ENCODE measurements at places on chromosomes 5 and 9.

DNA sequence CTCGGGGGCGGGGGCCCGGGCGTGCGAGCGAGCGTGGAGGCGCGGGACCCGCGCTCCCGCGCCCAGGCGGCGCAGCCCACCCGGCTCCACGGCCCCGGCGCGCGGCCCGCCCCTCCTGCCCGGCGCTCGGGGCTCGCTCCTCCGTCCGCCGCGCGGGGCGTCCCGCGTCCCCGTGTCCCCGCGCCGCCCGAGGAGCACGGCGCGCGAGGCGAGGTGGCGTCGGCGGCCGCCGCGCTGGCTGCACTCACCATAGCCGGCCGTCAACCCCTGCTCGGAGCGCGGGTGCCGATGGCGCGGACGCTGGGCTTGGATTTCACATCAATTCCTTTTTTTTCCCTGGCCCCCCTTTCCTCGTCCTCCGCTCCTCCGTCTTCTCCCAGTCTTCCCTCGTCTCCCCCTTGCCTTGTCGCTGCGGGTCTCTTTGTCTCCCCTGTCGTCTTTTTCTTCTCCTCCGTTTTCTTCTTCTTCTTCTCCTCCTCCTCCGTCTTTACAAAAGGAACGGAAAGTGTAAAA lies 494 bp downstream of the PTCH1 start:
- no peak for DNase-seq

GRCh38 chr9:105457560-105458294 lies 9.9 kb downstream of the FSD1L start:
- DNase-seq = no peak

GRCh38 chr9:28688172-28688571 lies 1114.9 kb upstream of the C9orf72 start:
- DNase-seq = no peak

DNA sequence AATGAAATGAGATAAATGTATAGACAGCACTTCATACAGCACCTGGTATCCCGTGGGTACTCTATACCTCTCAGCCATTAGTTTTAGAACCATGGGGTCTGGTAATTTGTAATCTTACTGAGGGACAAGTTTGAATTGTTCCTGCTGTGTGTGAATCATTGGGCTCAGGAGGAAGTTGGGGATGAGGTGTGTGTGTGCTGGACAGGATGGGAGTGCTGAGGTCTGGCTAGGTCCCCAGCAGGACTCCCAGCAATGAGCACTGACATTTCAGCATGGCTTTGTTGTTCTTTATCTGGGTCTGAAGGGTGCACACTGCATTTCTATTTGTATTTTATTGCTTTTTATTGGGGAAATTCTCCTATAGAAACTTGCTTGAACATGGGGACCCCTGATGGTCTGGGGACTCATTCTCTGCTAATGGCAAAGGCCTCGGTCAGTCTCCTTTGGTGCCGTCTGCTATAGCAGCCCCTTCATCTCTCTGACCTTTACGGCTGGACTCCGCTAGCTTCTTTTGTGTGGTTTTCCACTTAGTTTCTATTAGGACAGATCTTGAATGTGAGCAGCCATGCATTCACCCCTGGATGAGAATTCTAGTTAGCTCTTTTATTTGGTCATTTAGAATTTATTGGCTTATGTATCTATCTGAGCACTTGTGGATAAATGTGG lies 98.1 kb downstream of the SREK1 start:
- no peak for DNase-seq

- no peak for DNase-seq
Measured at GRCh38 chr9:35566417-35566816, 38.6 kb upstream of the TESK1 start.

GRCh38 chr9:115006660-115007059 lies 76.3 kb upstream of the TNFSF8 start:
- no peak for DNase-seq

GRCh38 chr9:124789531-124789930 lies 12.6 kb downstream of the OLFML2A start:
- DNase-seq = no peak

- no peak for DNase-seq
Measured at GRCh38 chr5:136432705-136433104, 67.4 kb upstream of the TRPC7 start.

DNA sequence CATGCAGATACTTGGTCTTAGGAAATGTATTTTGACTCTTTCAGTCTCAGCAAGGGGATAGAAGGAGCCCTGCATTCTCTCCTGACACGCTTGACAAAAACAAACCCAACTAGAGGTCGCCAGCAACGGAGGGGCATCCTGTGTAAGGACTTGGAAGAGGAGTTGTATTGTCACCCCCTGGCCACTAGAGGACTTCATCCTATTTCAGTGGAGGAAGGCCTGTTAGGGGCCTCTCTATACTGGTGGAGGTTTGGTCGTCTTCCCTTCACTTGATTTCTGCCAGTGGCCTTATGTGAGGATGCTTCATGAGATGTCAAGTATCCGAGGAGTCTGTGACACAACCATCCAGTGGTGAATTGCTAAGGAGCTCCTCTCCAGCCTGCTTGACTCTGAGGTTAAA lies 122.8 kb upstream of the STC2 start:
- DNase-seq = no peak

DNA sequence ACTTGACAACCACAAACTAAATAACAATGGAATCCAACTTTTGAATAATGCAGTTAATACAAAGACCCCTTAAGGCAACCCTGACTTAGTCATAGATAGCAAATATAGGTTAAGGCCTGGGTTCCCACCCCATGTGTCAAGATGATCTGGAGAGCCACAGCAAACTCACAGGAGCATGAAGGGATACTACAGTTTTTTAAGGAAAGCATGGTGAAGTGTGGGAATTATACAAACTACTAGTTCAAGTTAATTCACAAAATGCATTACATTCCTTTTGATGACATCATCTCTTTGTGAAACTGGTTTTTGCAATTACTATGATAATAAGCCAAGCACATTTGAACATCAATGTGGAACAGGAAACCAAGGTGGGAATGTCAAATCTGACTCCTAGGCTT lies 50.6 kb downstream of the LHFPL2 start:
- DNase-seq = no peak

- DNase-seq = no peak
Measured at GRCh38 chr9:13791816-13792215, 512.3 kb upstream of the MPDZ start.

- no peak for DNase-seq
Measured at GRCh38 chr5:73437101-73437776, 11.3 kb downstream of the FOXD1 start.

GRCh38 chr5:61866930-61867329 lies 439.1 kb upstream of the KIF2A start:
- no peak for DNase-seq

GRCh38 chr9:120485788-120486187 lies 94.2 kb downstream of the CDK5RAP2 start:
- no peak for DNase-seq

- no peak for DNase-seq
Measured at GRCh38 chr5:157025093-157025698, 33.7 kb downstream of the HAVCR1 start.

DNA sequence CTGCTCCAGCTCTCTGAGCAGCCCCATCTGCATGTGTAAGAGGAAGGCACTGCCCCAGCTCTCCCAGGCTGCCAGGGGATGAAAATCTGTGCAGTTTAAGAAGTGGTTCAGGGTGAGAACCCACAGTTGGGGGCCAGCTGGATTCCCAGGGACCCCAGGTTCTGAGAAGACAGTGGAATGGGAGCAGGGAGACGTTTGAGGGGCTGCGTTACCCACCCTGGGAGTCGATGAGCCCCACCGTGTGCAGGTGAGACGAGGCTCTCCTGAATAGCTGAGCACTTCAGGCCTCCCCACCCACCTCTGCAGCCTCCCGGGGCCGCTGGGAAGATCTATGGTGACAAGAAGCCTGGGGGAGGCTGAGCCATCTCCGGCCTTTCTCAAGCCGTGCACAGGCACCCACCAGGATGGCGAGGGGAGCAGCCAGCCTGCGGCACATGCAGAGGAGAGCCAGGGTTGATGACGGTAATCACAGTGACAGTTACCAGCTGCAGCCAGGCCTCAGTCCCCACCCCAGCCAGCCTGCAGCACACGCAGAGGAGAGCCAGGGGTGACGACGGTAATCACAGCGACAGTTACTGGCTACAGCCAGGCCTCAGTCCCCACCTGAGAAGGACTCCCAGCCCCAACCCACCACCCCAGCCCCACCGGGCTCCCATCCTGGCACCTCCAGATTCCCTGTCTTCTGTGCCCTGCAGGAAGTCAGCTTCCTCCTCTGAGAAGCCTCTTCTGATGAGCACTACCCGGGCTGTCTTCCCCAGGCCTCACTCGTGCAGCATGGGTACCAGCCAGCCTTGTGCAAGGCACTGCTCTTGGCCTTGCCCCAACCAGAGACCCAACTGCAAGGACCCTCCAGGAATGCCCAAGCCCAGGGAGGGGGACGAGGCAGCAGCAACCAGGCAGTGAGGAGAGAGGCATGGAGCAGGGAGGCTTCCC lies 150.8 kb upstream of the PPP1R26 start:
- no peak for DNase-seq

- DNase-seq = peak; percentile 84
Measured at GRCh38 chr9:5629312-5630080, 589 bp downstream of the RIC1 start.

DNA sequence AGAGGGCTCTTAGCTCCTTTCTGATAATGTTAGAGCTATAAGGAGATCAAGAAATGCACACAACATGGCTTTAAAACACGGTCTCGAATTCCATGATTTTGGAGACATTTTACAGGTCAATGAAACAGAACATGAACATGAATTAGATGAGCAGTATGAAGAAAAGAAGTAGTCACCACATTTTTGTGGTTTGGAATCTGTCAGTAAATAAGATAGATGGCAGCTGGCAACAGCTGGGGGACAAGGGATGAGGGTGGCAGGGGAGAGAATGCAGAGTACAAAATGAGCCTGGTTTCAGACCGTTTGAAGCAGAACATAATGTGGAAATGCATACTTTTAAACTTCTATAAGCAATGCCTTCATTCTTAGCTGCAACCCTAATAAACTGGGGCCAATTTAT lies 107.1 kb downstream of the OXCT1 start:
- DNase-seq = no peak

DNA sequence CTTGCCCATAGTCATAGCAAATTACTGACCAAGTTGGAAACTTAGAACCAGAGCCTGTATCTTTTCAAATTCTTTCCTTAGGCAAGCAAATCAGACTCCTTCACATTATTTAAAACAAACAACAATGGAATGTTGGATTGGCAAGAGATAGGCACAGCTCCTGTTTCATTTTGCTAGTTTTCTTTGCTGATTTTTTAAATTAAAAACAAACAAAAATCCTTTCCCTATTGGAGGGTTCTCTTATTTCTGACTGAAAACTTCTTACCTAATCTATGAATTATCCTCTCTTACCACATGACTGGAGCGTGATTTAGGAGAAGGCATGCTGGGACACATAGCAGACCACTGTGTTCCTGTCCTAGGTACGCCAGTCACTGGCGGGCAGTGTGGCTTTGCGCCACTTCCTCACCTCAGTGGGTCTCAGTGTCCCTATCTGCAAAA lies 63.0 kb downstream of the TTC39B start:
- DNase-seq = no peak

DNA sequence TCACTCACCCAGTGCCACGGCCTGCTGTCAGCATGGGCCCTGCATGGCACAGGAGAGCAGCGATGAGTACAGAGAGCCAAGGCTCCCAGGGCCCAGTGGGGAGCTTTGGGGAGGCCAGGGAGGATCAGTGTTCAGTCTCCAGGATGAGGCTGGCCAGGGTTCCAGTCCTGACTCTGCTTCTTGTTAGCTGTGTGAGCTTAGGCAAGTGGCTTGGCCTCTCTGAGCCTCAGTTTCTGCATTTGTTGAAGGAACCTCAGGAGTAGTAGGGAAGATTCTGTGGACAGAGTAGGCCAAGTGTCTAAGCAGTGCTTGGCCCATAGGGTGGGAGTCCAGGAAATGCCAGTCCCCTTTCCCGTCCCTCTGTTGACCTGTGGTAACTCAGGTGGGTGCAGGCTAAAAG lies 39.5 kb downstream of the ERGIC1 start:
- no peak for DNase-seq

GRCh38 chr5:149915392-149916260 lies 29.0 kb downstream of the PDE6A start:
- no peak for DNase-seq

DNA sequence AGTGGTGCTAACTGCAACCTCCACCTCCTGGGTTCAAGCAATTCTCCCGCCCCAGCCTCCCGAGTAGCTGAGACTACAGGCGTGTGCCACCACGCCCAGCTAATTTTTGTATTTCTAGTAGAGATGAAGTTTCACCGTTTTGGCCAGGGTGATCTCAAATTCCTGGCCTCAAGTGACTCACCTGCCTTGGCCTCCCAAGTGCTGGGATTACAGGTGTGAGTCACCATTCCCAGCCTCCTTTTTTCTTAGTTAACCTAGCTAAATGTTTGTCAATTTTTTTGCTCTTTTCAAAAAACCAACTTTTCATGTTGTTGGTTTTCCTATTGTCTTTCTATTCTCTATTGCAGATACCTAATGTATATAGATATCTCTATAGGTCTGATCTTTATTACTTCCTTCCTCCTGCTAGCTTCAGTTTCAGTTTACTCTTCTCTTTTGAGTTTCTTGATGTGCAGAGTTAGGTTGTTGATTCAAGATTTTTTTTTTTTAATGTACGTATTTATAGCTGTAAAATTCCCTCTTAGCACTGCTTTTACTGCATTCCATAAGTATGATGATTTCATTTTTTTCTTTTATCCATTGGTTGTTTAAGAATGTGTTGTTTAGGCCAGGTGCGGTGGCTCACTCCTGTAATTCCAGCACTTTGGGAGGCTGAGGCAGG lies 32.9 kb downstream of the FGD3 start:
- peak; percentile 19 for DNase-seq

DNA sequence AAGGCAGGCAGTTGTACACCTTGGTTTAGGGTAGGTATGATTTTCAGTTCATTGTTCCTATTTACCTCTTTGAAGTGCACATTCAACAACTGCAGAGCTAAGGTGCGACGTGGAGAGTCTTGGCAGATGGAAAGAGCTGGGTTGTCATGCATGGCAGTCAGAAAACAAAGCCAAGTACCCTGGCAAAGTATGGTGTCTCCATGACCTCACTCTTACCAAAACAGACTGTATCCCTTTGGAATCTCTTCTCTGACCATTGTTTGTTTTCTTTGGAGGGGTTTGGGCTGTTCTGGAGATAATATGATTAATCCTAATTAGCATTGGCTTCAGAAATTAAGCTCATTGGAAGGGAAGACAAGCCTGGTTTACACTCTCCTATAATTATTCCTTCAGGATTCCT lies 665.7 kb downstream of the DNAH5 start:
- DNase-seq = no peak

DNA sequence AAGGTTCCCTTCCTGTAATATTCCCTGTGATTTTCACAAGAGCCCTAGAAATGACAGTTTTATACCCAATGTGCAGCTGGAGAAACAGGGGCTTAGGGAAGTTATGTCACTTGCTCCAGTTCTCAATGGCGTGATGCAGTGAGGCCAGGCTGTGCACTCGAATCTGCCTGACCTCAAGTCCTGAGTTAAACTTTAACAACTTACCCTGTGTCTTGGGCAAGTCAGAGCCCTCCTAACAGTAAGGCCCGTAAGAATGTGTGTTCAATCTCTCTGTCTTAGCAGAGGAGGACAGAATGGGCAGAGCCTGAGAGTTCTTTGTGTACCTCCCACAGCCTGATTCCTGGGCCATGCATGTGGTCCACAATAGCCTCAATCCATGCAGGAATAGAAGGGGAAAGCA lies 181.1 kb downstream of the TRIM32 start:
- DNase-seq = no peak

- DNase-seq = peak; percentile 59
Measured at GRCh38 chr5:179120951-179121666, 60.9 kb downstream of the ZNF354C start.

- no peak for DNase-seq
Measured at GRCh38 chr9:87529671-87530070, 32.0 kb downstream of the DAPK1 start.

GRCh38 chr5:17436761-17437221 lies 61.2 kb upstream of the TAF11L2 start:
- no peak for DNase-seq

- DNase-seq = no peak
Measured at GRCh38 chr9:16310278-16311110, 560.0 kb downstream of the BNC2 start.

Measured in cardiac septum (tissue), 1 donor.